ENCODE measurements at places on chromosomes 12 and 14.
A peak's percentile ranks its signal among the peaks of the same experiment; 100 is the strongest.

DNA sequence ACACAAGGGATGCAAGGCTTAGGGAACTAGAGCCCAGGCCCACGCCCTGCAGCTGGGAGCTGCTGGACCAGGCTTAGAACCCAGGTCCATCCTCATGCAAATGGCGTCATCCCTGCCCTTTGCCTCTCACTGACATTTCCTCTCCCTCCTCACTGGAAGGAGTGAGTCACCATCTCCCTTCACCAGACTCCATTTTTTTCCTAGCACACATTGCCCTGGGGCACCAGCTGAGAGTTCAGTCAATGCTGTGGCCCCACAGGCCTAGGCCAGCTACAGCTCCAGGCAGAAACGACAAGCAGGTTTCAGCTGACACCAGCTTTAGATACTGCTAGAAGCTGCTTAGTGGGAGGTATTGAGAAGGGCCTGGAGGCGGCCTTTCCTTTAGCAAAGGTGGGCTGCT is 98.9 kb downstream of the RIMBP2 start:
- no peak overlapping the region for H3K4me3 ChIP-seq
- no peaks in the 10 kb centered on the region for H3K36me3 ChIP-seq
- peaks cover 8% of the 10 kb centered on the region for H3K27me3 ChIP-seq
- no peak for DNase-seq

DNA sequence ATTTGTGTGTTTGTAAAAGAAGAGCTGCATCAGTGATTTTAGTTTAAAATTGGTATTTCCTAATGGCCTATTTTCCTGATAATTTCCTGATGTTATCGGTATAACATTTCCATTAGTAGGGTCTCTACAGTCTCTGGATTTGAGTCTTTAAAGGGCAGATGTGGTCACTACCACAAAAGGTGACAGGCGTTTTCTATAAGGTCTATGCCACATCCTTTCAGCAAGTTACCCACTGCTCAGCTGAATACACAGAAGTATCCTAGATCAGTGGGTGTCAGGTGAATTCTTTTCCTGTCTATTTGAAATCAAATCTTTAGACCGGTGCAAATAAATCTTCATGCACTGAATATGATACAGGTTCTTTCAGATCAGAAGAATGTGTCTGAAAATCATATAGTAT is 90.2 kb downstream of the LIN7A start:
- DNase-seq, result no peak
- H3K27me3 ChIP-seq, result no peaks in the 10 kb centered on the region

GRCh38 chr14:60594062-60594461 is 55.2 kb downstream of the SIX1 start:
- H3K27me3 ChIP-seq, result peaks cover 28% of the 10 kb centered on the region
- no peak for DNase-seq
- H3K4me1 ChIP-seq, result no peaks in the 10 kb centered on the region
- no peaks in the 10 kb centered on the region for H3K36me3 ChIP-seq

DNA sequence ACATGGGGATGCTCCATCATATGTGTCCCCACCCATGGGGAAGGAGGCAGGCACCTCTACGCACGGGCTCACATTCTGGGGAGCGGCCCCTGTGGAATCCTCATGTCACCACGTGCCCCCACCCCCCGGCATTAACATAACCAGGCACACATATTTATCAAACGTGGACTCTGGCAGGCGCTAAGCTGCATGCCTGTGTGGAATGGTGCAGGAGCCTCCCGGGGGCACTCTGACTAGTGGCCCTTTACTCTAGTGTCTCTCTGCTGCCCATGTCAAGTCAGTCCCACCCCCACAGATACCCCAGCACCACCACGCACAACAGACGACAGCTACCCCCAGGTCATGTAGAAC is 66.1 kb downstream of the CCDC88C start:
- peaks cover 82% of the 10 kb centered on the region for H3K4me1 ChIP-seq
- H3K4me3 ChIP-seq, result peak overlapping the region; percentile 83
- H3K27ac ChIP-seq, result peak overlapping the region; percentile 97

DNA sequence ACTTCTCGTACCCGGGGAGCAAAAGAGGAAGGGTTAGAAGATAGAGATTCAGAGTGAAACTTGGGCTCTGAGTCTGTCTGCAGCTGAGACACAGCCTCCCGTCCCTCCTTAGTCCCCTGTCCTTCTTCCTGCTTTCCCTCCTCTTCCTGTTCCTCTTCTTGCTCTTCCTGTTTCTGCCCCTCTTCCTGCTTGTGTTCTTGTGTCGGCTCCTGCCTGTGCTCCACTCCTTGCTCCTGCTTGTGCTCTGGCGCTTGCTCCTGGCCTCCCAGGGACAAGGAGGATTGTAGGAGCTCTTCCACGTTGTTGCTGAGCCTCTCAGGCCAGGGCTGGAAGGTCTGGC is 3.0 kb downstream of the ACRBP start:
- H3K27me3 ChIP-seq, result no peaks in the 10 kb centered on the region
- peak overlapping the region; percentile 13 for H3K27ac ChIP-seq
- H3K36me3 ChIP-seq, result peaks cover 21% of the 10 kb centered on the region
- peaks cover 8% of the 10 kb centered on the region for H3K4me1 ChIP-seq

- H3K36me3 ChIP-seq, result peaks cover 5% of the 10 kb centered on the region
- H3K4me1 ChIP-seq, result peaks cover 8% of the 10 kb centered on the region
- DNase-seq, result peak; percentile 57
- H3K27me3 ChIP-seq, result peaks cover 45% of the 10 kb centered on the region
Measured at GRCh38 chr12:1634590-1635191, 5.7 kb downstream of the WNT5B start.

- no peak overlapping the region for H3K4me3 ChIP-seq
- no peaks in the 10 kb centered on the region for H3K4me1 ChIP-seq
- H3K36me3 ChIP-seq, result no peaks in the 10 kb centered on the region
- no peak for DNase-seq
- H3K27me3 ChIP-seq, result no peaks in the 10 kb centered on the region
Measured at GRCh38 chr14:25431211-25432076, 381.5 kb upstream of the STXBP6 start.

- peaks cover 7% of the 10 kb centered on the region for H3K27me3 ChIP-seq
- no peaks in the 10 kb centered on the region for H3K36me3 ChIP-seq
Measured at GRCh38 chr14:97120611-97121031, 323.4 kb downstream of the VRK1 start.

- peak overlapping the region; percentile 19 for H3K27ac ChIP-seq
- no peak for DNase-seq
- peaks cover 5% of the 10 kb centered on the region for H3K36me3 ChIP-seq
Measured at GRCh38 chr14:49882826-49883694, 9.8 kb upstream of the ARF6 start.

GRCh38 chr12:93079271-93079670 is 150.2 kb upstream of the EEA1 start:
- H3K27ac ChIP-seq, result no peak overlapping the region
- peaks cover 14% of the 10 kb centered on the region for H3K27me3 ChIP-seq
- DNase-seq, result no peak
- H3K4me1 ChIP-seq, result no peaks in the 10 kb centered on the region
- peaks cover 3% of the 10 kb centered on the region for H3K36me3 ChIP-seq

GRCh38 chr12:55057481-55057880 is 37.7 kb downstream of the NEUROD4 start:
- H3K27ac ChIP-seq, result no peak overlapping the region
- no peak overlapping the region for H3K4me3 ChIP-seq
- H3K27me3 ChIP-seq, result peaks cover 18% of the 10 kb centered on the region
- no peaks in the 10 kb centered on the region for H3K4me1 ChIP-seq
- no peak for DNase-seq

All from effector memory CD8-positive, alpha-beta T cell (primary cell).